ENCODE measurements at places on chromosomes 5 and 9. TPM values are rescaled to one million over a fixed set of nuclear protein-coding genes. Genes with fewer than 3 reads are reported as not detected.

SLC9A3 gene
- total RNA-seq: 70.0 TPM

GRCh38 chr9:130432796-130433167 lies 12.0 kb upstream of the ASS1 start:
- H3K36me3 ChIP-seq: no peaks in the 10 kb centered on the region
- H3K4me1 ChIP-seq: peaks cover 7% of the 10 kb centered on the region
- no peak for DNase-seq
- H3K4me3 ChIP-seq: peak overlapping the region; percentile 21
- no peak overlapping the region for H3K27ac ChIP-seq
- H3K27me3 ChIP-seq: no peaks in the 10 kb centered on the region

DNA sequence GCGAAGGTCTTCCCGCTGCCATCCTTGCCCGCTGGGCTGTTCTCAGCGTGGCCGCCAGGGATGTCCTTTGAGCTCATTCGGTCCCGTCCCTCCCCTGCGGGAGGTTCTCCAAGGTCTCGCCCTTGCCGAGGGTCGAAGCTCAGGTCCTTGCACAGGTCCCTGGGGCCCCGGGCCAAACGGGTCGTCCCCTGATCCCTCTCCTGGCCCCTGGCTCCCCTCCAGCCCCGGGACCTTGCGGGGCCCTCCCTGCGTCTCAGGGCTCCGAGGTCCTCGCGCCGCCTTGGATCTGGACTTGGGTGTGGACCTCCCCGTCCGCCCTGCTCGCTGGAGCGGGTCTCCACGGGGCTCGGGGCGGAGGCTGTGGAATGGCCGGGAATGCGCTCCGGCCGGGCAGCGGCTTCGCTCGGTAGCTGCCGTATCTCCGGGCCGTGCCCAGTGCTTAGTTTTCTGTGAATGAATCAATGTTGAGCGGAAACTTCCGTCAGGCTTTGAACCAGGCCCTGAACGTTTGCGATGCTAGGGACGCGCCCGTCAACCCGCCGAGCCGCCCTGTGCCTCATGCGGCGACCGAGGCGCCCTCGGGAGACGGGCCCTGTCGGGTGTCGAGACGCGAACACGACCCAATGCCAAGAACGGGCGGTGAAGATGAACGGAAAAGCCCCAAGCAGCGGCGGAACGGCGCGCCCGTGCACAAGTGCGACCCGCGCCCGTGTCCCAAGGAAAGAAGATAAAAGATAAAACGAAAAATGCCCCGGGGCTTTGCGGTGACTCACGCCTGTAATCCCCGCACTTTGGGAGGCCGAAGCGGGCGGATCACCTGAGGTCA lies 780 bp downstream of the RNU6ATAC start:
- peaks cover 7% of the 10 kb centered on the region for H3K4me1 ChIP-seq
- H3K27me3 ChIP-seq: no peaks in the 10 kb centered on the region
- H3K36me3 ChIP-seq: no peaks in the 10 kb centered on the region
- no peak overlapping the region for H3K4me3 ChIP-seq
- peak; percentile 78 for DNase-seq
- H3K27ac ChIP-seq: no peak overlapping the region

DNA sequence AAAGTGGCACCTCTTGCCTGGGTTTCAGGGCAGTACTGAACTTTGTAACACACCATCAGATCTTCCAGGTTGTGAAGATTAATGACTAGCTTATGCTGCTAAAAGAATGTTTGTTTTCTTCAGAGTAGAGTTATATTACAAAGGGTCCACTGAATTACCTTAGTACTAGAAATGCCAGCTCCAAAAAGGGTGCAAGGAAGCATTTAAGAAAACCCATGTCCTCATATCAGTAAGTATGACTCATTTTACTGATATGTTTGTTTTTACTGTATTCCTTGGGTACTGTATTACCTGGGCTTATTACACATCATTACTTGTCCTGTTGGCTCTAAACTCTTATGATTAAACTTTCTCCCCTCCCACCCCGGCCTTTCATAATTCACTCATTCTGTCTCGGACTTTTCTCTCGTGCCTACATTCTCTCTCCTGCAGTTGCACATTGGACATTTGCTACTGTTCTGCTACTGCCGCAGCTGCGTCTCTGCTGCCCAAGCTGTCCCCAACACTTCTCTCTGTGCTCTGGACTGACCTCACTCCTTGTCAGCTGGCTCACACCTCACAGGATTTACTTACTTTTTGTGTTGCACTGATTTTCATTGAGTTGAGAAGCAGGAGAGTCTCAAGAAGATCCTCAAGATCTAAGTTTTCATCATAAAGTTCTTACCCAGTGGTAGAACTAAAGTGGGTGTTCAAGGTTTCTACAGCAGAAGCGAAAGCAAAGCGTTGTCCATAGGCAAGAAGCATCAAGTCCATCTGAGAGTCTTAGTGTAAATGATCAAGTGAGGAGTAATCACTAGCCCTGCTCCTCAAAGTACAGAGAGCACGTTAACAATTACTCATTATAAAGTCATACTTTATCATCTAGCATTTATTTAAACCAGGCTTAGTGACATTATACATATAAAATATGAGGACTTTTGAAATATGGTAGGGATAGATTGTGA lies 53.2 kb upstream of the C9orf72 start:
- peak overlapping the region; percentile 32 for H3K27ac ChIP-seq
- no peaks in the 10 kb centered on the region for H3K27me3 ChIP-seq
- H3K4me1 ChIP-seq: no peaks in the 10 kb centered on the region
- DNase-seq: peak; percentile 32
- no peak overlapping the region for H3K4me3 ChIP-seq

PCDHGC5 gene
- 0.64 TPM for total RNA-seq

DNA sequence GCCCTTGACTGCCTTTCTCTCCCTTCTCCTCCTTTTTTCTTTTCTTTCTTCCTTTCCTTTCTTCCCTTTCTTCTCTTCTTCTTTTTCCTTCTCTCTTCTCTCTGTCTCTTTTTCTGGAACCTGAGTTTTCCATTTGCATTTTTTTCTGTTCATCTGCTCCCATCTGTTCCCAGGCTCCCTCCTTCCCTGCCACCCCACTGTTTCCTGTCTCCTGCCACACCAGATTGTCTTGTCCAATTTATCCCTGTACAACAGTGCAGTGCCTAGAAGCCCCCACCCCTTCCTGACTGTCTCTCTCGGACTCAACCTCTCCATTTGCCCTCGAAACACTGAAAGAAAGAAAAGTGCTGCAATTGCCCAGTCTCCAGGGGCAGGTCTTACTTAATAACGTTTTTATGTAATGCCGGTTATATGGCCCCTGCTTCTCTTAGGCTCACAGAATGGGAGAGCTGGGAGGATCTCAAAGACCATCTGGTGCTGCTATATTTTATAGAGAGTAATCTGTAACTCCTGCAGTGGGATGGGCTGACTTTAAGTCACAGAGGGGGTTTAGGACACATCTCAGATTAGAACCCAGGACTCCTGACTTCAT lies 101.4 kb downstream of the RALGPS1 start:
- H3K27me3 ChIP-seq: no peaks in the 10 kb centered on the region
- DNase-seq: no peak

GRCh38 chr5:17289681-17290539 lies 72.5 kb downstream of the BASP1 start:
- no peaks in the 10 kb centered on the region for H3K36me3 ChIP-seq
- no peak overlapping the region for H3K4me3 ChIP-seq
- H3K27ac ChIP-seq: no peak overlapping the region
- H3K4me1 ChIP-seq: no peaks in the 10 kb centered on the region
- H3K27me3 ChIP-seq: no peaks in the 10 kb centered on the region
- DNase-seq: no peak

Data from colonic mucosa (tissue), 4 donors.